ENCODE measurements at places on chromosomes 16 and 17. TPM values are rescaled to one million over a fixed set of nuclear protein-coding genes. Genes with fewer than 3 reads are reported as not detected.

DNA sequence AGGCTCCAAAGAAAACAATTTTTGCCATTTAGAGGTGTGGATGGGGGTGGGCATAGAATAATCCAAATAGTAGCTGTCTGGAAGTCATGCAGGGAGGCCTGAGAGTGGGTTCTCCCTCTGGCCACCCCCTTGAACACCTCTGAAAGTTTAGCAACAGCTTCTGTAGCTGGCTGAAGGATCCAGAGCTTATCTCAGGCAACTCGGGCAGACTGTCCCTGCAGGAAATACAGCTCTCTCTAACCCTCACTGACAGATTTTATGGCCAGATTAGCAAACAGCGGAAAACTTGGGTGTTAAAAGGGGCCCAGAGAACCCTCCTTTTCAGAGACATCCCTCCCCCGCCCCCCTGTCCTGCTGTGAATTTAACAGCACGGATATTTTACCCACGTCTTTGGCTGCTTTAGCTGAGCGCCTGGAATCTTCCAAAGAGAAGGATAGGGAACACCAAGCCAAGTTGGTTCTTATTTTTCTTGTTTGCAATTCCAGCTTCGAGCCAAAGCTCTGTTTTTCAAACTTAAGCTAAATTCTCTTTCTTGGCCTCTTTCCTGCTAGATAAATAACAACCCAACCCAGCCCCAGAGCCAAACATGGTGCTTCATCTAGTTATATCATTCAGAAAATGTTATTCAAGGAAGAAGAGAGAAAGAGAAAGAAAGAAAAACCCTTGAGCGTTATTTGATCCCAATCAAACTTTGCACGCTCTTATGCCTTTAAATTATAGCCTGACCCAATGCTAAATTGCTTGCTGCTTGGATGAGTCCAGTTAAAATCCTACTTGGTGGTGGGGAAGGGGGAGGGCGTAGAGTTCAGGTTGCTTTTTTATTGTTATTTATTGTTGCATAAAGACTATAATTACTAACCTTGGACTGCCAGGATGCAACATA, 2.3 kb upstream of the HOXB2 start:
- peaks cover 100% of the 10 kb centered on the region for H3K27me3 ChIP-seq
- DNase-seq, result no peak
- no peak overlapping the region for H3K27ac ChIP-seq
- no peak overlapping the region for H3K4me3 ChIP-seq
- no peaks in the 10 kb centered on the region for H3K36me3 ChIP-seq

- H3K4me3 ChIP-seq, result no peak overlapping the region
- H3K4me1 ChIP-seq, result no peaks in the 10 kb centered on the region
- DNase-seq, result no peak
- no peak overlapping the region for H3K27ac ChIP-seq
- no peaks in the 10 kb centered on the region for H3K27me3 ChIP-seq
- no peaks in the 10 kb centered on the region for H3K36me3 ChIP-seq
Measured at GRCh38 chr16:68146585-68146984, 61.4 kb downstream of the NFATC3 start.

DNA sequence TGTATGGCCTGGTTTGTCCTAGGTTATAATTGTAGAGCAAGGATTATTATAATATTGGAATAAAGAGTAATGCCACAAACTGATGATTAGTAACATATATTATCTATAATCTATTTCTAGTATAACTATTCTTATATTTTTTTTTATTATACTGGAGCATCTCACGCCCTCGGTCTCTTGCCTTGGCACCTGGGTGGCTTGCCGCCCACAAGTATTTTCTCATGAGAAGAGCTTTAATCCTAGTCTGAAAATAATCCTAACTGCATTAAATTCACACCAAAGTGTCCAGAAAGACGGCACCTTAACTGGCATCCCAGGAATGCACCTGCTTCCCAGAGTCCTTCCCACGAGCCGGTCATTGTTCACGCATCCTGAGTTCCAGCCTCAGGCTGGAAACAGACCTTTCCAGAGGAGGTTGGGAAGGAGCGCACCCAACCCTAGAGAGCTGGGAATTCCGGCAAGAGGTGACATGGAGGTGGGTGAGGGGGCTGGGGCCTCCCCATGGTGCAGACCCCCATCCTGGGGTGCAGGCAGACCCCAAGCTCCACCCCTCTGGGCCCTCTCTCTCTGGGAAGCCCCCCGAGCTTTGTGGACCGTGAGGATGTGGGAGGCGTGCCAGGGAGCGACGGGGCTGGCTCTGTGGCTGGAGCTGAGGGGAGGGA, 15.9 kb downstream of the CHMP1A start:
- no peak overlapping the region for H3K4me3 ChIP-seq
- no peaks in the 10 kb centered on the region for H3K36me3 ChIP-seq
- H3K27me3 ChIP-seq, result no peaks in the 10 kb centered on the region
- no peak overlapping the region for H3K27ac ChIP-seq
- no peak for DNase-seq

GRCh38 chr17:63946440-63947363, 14.6 kb upstream of the CD79B start:
- no peaks in the 10 kb centered on the region for H3K36me3 ChIP-seq
- H3K4me1 ChIP-seq, result no peaks in the 10 kb centered on the region
- no peak overlapping the region for H3K27ac ChIP-seq
- peak; percentile 78 for DNase-seq

DNA sequence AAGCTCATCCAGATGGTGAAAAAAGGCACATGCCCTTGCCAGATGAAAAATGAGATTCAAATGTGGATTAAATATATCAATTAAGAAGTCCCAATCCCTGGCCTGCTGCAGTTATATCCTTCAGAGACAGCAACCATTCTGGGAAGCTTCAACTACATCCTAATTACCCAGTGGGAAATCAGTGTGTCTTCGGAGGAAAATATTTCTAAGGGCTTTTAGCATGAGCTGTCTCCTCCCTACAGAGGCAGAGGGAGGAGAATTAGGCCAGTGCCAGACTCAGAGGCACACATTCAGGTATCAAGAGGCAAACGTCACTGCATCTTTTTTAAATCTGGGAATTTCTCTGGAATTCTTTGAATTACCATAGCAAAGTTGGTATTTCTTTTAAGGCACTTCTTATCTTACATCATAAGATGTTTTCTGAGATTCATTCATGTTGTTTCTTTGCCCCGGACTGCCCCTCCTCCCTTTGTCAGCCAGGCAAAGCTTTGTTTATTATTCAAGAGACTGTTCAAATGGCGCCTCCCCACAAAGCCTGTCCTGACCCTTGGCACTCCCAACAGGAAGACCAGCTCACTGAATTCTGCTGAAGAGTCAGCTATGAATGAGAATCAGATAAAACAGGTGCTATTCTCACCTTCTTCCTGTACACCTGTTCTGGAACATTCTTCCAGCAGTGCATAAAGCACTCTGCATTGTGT, 38.3 kb upstream of the SMPD3 start:
- no peaks in the 10 kb centered on the region for H3K36me3 ChIP-seq
- peak; percentile 28 for DNase-seq
- H3K27me3 ChIP-seq, result no peaks in the 10 kb centered on the region
- H3K4me3 ChIP-seq, result no peak overlapping the region
- peaks cover 15% of the 10 kb centered on the region for H3K4me1 ChIP-seq
- no peak overlapping the region for H3K27ac ChIP-seq

- no peak overlapping the region for H3K4me3 ChIP-seq
- H3K4me1 ChIP-seq, result no peaks in the 10 kb centered on the region
- no peak for DNase-seq
- no peak overlapping the region for H3K27ac ChIP-seq
- no peaks in the 10 kb centered on the region for H3K27me3 ChIP-seq
Measured at GRCh38 chr17:12330456-12330855, 309.8 kb downstream of the MAP2K4 start.

DNA sequence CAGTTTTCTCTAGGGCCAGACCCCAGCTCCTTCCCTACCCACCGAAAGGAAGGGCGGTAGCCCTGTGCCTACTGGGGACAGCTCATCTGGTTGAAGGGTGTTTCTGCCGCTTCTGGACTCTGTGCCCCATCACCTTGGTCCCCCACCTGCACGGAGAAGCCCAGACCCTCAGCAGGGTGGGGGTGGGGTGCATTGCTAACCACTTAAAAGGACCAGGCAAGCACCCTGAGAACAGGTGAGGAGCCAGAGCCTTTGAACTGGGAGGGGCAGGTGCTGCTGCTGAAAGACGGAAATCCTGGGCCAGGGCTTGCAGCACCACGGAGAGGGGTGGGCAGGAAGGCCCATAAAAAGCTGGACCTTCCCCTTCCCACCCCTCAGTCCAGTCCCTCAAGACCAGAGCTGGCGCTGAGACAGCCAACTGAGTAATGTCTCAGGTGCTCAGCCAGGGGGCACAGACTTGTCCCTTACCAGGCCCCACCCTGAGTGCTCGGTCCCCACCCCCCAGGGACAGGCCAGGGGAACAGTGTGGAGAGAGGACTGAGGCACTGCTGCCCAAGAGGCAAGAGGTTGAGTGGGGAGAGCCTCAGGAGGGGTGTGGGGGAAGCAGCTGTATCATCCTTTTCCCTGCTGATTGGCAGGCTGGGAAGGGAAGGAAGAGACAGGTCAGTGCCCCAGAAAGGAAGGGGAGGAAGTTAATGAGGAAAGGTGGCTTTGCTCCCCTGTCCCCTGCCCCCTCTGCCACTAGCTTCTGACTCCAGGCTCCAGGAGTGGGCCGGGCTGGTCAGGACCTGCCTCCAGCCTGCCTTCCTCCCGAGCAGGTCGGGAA, 10.9 kb upstream of the SP2 start:
- no peaks in the 10 kb centered on the region for H3K36me3 ChIP-seq
- H3K27ac ChIP-seq, result no peak overlapping the region
- no peak for DNase-seq
- H3K27me3 ChIP-seq, result no peaks in the 10 kb centered on the region
- H3K4me3 ChIP-seq, result no peak overlapping the region

Gene ARL5C
- total RNA-seq, result not detected
